Activated T-cell treated with anti-CD3 and anti-CD28 coated beads for 24 hours (primary cell): ENCODE measurements at places on chromosomes 7 and 10.

DNA sequence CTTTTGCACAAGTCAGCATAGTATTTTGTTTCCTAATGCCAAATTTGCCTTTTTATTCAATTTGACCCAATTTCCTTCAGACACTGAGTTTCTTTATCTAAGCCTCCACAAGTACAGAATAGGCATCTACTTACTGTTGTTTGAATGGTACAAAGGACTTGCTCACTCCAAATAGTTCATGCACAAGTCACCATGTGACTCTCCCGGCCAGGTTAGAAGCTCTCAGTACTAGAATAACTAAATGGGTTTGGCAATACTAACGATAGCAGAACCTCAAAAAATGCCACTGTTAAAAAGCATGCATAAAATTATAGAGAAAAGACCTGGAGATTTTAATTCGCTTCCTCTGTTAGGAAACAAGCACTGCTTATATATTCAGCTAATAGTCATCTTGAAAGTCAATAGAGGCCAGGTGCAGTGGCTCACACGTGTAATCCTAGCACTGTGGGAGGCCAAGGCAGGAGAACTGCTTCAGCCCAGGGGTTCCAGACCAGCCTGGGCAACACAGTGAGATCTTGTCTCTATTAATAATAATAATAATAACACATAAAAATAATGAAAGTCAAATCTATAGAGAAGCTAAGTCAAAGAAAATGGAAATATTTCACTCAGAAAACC, 335.8 kb upstream of the MBL2 start:
- DNase-seq = no peak

GRCh38 chr7:117875566-117875965, 2.3 kb upstream of the CTTNBP2 start:
- DNase-seq = no peak

GRCh38 chr7:102426268-102427018, 6.9 kb upstream of the ORAI2 start:
- DNase-seq = peak; percentile 71

- no peak for DNase-seq
These were observed 2.1 kb downstream of the GALNTL5 start for GRCh38 chr7:151958036-151959010.

GRCh38 chr10:79335470-79336235, 11.6 kb upstream of the PPIF start:
- DNase-seq = no peak

- no peak for DNase-seq
These were observed 14.0 kb upstream of the INSIG1 start for GRCh38 chr7:155283565-155284194.

DNA sequence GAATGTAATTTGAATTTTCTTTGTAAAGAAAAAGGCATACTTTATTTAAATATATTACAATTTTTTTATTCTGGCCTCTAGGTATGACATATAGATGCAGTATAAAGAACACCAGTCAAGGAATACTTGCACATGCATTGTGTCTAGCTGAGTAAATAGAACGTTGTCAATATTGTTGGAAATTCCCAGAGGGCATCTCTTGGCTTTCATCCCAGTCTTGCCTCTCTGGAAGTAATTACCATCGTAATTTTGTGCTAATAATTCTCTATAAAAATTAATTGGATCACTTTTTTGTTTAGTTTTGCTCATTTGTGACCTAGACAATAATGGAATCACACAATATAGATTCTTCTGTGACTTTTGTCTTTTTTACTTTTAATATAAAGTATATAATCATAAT, 1052.3 kb upstream of the CELF2 start:
- DNase-seq = no peak

- DNase-seq = peak; percentile 67
These were observed 692 bp downstream of the CARD11 start for GRCh38 chr7:3042861-3043489.

GRCh38 chr7:51081270-51081890, 235.2 kb downstream of the COBL start:
- no peak for DNase-seq

- no peak for DNase-seq
These were observed 19.2 kb downstream of the SEMA3D start for GRCh38 chr7:85167636-85168035.

- peak; percentile 23 for DNase-seq
These were observed 9.4 kb downstream of the NXPH1 start for GRCh38 chr7:8442814-8443304.

- DNase-seq = no peak
These were observed 15.7 kb upstream of the MACC1 start for GRCh38 chr7:20232848-20233247.

GRCh38 chr7:105037319-105037718, 23.3 kb downstream of the KMT2E start:
- no peak for DNase-seq

GRCh38 chr7:106964466-106964865, 80.0 kb upstream of the PRKAR2B start:
- no peak for DNase-seq

DNA sequence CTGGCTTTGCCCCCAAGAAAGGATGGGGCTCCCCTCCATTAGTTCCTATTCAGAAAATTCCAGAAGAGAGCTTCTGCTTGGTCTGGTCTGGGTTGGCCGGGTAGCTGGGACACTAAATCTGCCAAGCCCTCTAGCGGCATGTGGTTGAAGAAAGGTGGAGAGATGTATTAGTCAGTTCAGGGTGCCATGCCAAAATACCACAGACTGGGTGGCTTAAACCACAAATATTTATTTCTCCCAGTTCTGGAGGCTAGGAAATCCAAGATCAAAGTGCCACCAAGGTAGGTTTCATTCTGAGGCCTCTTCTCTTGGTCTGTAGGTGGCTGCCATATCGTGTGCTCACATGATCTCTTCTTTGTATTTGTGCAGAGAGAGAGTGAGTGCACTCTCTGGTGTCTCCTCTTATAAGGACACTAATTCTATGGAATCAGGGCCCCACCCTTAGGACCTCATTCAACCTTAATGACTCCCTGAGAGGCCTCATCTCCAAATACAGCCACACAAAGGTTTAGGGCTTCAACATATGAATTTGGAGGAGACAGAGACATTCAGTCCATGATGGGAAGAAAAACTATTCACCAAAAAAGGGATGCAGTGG, 38.7 kb upstream of the MTPAP start:
- no peak for DNase-seq

- no peak for DNase-seq
These were observed 105.4 kb upstream of the ABCB5 start for GRCh38 chr7:20509892-20510572.

- no peak for DNase-seq
These were observed 2.7 kb downstream of the MUC3A start for GRCh38 chr7:100951888-100952560.
